ENCODE measurements at places on chromosomes 5 and 9.

DNA sequence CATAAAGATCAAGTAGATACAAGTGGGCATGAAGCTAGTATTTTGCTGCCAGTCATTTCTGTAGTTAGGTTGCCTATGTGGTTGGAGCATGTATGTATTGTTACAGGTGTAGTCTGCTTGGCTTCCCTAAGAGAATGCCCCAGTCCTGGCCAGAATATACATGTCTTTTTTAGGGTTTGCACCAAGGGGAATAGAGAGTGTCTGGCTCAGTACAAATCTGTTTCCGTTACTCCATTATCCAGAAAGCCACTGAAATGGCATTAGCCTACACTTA is 23.2 kb downstream of the TGFBR1 start:
- no peak for DNase-seq

DNA sequence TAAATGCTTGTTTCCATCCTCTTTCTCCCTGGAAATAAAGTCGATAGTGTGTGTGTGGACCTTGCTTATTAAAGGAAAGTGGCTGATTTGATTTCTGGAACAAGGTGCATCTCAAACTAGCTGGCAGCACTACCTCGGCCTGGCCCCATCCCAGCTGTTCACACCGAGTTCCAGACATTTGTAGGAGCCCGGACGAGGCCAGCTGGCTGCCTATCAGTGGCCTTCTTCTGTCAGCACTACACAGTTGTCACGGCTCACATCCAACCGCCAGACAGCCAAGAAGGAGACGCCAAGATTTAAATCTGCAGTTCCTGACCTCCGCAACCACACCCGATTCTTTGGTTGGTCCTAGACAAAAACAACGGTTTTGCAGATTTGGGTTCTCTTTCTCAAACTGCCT is 63.6 kb downstream of the PALM2AKAP2 start:
- no peak for DNase-seq

GRCh38 chr5:65812648-65813047 is 90.6 kb downstream of the NLN start:
- DNase-seq, result no peak

- DNase-seq, result no peak
Measured at GRCh38 chr9:87290241-87291052, 207.2 kb upstream of the DAPK1 start.

DNA sequence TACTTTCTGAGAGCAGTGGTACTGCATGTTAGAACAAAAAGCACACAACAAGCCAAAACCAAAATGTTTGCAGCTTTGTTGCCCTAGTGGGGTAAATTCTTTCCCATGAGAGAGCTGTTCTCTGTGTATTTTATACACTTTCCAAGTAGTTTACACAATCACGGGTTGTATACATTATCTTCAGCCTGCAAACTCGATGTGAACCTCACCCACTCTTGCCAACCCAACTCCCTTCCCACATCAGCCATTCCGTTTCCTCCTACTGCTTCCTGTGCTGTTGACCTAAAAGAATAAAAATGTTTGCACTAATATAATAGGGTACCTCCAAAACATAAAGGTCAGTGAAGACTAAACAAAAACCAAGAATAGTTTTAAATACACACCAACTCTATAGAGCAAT is 47.0 kb downstream of the IQGAP2 start:
- no peak for DNase-seq

DNA sequence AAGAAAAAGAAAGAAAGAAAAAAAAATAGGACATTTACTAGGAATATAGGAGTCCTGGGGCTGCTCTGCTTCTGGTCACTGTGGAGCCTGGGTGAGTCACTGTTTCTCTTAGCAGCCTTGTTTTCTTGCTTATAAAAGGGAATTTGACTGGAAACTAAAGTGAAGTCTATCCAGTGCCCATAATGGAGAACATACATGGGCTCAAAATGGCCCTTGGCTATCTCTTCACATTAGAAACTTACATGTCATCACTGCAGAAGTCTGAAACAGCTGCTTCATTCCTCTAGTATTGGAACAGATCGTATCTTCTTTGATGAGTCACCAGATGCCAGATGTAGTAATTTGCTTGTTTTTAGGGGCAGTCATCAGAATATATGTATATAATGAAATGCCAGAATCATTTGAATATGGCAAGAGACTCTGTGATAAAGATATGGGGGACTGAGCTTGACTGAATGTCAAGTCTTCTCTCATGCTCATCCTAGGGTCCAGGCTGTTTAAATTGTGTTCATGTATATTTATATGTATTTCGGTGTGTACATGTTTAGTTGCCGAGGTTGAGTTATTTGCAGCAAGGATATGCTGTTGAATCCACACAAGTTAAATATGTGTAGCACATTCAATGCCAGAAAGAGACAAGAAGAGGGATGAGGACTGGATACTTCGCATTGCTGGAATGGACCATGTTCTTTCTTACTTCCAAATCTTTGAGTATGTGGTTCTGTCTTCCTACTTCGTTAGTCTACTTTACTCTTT is 56.7 kb downstream of the SGCD start:
- no peak for DNase-seq

DNA sequence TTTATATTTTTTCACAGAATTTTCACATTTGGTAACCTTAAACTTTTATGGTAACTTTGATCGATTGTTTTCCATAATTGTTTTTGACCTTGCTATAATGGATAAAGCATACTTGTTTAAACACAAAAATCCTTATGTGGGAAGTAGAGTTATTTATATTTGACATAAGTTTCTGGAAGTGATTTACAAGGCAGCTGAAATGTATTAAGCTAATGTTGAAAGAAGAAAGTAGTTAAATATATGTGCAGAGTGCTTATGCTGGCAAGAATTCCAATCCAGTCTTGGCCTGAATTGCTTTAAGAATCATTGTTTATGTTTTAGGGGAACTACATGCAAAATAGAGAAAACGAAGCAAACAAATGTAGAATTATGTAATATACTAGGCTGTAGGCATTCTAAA is 763.6 kb downstream of the TAF11L14 start:
- no peak for DNase-seq

- DNase-seq, result no peak
Measured at GRCh38 chr9:93392974-93393373, 58.5 kb upstream of the FAM120A start.

- no peak for DNase-seq
Measured at GRCh38 chr9:124716808-124717207, 54.3 kb downstream of the NR6A1 start.
